Skin of body (tissue), 3 donors: ENCODE measurements at places on chromosomes 5 and 9. TPM values are rescaled to one million over a fixed set of nuclear protein-coding genes. Genes with fewer than 3 reads are reported as not detected.

PCDHB8 gene
- 0.49 TPM for total RNA-seq

FSTL4 gene
- total RNA-seq, result 0.69 TPM

ROR2 gene
- 12.0 TPM for total RNA-seq

KLF4 gene
- total RNA-seq, result 75.1 TPM

CDH9 gene
- total RNA-seq, result not detected

CLK4 gene
- total RNA-seq, result 51.8 TPM

PCDHA11 gene
- total RNA-seq, result 0.39 TPM

HMCN2 gene
- 20.7 TPM for total RNA-seq

ZNF608 gene
- total RNA-seq, result 41.0 TPM

C7 gene
- total RNA-seq, result 48.0 TPM

EIF4E1B gene
- not detected for total RNA-seq

CCL27 gene
- total RNA-seq, result 7.6 TPM

ADGRV1 gene
- 11.2 TPM for total RNA-seq

TMEM232 gene
- 3.7 TPM for total RNA-seq

GABBR2 gene
- 0.39 TPM for total RNA-seq

CPEB4 gene
- 36.6 TPM for total RNA-seq

SLC23A1 gene
- 0.30 TPM for total RNA-seq

SFXN1 gene
- 25.1 TPM for total RNA-seq

ANKRD31 gene
- total RNA-seq, result 0.30 TPM

KCNN2 gene
- 3.5 TPM for total RNA-seq

HRCT1 gene
- total RNA-seq, result not detected

NUTM2G gene
- not detected for total RNA-seq
